ENCODE measurements at places on chromosomes 2 and 18.

DNA sequence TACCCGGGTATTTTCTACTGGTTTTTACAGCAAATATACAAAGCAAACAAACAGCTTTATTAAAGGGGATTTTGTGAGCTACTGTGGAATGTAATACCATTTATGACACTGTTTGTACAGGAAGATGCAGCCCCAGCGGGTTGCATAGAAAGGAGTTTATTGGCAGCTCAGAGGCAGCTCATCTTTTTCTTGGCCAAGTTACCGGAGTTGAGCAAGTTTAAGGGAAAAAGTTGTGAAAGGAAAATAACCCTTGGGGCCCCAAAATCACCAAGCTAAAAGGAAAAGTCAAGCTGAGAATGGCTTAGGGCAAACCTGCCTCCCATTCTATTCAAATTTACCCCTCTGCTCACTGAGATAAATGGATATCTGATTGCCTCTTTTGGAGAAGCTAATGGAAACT lies 60.8 kb downstream of the MOB4 start:
- DNase-seq, result no peak

GRCh38 chr2:219723311-219723710 lies 95.9 kb downstream of the SLC4A3 start:
- no peak for DNase-seq

DNA sequence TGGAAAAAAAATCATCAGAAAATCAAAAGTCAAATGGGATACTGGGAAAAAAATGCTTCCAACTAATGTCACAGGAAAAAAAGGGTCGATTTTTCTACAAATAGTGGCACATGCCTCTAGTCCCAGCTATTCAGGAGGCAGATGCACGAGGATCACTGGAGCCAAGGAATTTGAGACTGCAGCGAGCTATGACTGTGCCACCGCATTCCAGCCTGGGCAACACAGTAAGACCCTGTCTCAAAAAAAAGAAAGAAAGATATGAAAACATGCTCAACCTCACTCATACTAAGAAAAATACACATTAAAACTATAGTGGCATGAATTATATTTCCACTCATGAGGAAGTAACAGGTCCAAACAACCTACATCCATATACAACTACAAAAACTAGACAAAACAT lies 17.9 kb downstream of the MEMO1 start:
- no peak for DNase-seq

- no peak for DNase-seq
Observed at GRCh38 chr2:157336137-157337010, 10.8 kb upstream of the ERMN start.

DNA sequence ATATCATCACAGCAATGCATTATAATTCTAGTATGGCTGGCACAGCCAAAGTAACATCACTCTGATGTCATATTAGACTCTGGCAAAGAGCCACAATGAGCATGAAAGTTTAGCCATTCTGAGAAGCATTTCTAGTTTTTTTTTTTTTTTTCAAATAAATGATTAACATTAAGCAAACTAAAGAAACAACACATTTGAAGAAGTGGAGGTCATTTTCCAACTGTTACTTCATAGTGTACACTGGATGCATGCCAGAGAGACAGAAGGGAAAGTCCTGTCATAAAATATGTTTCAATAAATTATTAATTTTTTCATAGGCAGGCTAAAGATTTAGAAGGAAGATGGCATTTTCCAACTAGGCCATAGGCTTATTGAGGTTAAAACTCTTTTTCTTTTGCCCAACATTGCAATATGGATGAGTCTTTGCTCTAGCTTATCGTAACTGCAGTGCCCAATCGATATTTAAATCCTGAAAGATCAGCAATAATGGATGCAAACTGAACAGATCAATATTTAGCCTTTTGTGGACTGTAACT lies 1630.4 kb upstream of the ACVR2A start:
- DNase-seq, result no peak

GRCh38 chr2:88903749-88904353 lies 212.4 kb downstream of the RPIA start:
- DNase-seq, result no peak

GRCh38 chr18:40529478-40529877 lies 1425.6 kb upstream of the PIK3C3 start:
- DNase-seq, result no peak

GRCh38 chr18:40532046-40532445 lies 1423.0 kb upstream of the PIK3C3 start:
- no peak for DNase-seq

GRCh38 chr18:43651057-43651456 lies 373.8 kb upstream of the SYT4 start:
- DNase-seq, result no peak

DNA sequence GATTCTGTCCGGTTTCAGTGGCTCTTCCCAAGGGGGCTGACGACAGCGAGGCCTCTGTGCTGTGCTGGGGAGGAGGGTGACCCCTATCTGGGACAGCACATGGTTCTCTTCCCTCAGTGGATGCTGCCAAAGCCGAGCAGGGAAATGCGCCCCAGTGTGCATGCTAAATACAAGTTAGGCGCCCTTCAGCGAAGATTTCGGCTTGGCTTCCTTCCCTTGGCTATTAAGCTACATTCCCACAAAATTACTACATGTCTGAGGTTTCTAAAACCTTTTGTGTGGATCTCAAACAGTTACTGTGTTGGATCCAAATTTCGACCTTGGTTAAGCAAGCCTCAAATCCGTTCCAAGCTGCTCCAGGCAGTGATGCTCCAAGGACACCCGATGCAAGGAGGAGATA lies 440.3 kb downstream of the NRXN1 start:
- DNase-seq, result no peak

DNA sequence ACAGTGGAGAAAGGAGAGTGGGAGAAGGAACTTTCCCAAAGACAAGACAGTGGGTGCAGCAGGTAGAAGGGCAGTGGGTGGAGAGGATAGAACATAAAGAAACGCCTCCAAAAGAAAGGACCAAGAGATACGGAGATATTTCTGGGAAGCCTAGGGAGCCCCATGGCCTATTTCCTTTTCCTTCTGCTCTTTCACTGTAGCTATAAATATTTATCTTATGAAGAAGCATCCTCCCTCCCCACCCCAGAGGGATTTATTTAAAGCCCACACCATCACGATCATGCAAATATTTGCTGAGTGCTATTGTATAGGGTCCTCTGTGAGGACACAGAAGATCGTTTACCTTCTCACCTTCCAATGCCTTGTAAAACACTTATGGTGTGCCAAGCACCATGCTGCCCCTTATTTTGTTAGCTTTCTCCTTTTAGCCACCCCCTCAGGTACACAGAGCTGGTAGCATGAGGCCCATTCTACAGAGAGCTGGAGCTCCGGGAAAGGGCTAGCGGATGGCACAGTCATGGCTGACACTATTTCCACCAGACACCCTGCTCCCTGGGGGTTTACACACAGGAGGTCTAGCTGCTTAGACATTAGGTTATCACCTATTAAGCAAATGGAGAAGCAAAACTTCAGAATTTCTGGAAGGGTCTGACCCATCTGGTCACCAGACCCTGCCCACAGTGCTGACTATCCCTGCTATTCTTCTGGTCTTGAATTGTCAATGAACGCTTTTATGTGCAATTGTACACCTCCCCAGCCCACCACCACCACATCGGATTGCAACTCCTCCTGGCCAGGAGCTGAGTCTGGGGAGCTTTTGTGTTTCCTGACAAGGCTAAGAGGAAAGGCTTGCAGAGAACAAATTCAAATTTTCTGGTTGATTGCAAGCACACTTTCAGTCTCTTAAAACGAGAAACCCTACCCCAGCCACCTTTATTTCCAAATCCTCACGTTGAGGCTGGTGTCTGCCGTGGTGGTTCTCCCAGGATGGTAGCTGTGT lies 91.8 kb upstream of the KLF7 start:
- DNase-seq, result no peak

- DNase-seq, result no peak
Observed at GRCh38 chr2:180413336-180413735, 406.2 kb upstream of the CWC22 start.

Measured in D721Med (cell line).